ENCODE measurements at places on chromosomes 1 and 21.

GRCh38 chr1:64881281-64881680 lies 85.1 kb downstream of the JAK1 start:
- no peak for DNase-seq

GRCh38 chr1:208166340-208167138 lies 77.6 kb downstream of the PLXNA2 start:
- DNase-seq: no peak

DNA sequence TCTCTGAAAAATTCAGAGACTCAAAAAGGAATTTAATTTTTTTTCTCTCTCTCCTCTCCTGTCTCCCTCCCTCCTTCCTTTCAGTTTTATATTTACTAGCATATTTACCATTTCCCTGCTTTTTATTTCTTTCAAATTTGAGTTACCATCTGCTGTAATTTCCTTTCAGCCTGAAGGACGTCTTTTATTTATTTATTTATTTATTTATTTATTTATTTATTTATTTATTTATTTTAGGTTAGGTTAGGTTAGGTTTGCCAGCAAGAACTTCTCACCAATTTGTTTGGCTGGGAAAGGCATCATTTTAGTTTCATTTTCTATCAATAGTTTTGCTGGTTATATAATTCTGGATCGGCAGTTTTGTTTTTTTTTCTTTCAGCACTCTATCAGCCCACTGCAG lies 231.7 kb upstream of the ZRANB2 start:
- no peak for DNase-seq

DNA sequence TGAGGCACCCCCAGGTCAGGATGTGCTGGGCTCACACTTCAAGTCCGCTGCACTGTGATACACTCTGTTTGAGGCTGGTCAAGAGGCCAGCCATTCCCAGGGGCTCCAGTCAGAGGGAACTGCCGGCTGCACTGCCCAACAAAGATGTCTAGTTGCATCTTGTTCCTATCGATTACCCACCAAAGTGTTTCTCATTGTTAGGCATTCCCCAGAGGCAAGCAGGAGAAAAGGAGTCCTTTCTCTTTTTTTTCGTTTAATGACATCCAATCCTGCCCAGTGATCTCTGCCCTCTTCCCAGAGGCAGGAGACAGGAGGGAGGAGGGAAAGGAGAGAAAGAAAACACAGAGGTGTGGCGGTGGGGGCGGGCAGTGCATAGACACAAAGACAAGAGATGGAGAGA lies 150.4 kb downstream of the OMA1 start:
- DNase-seq: no peak

- DNase-seq: no peak
Measured at GRCh38 chr1:169795687-169796086, 980 bp upstream of the METTL18 start.

DNA sequence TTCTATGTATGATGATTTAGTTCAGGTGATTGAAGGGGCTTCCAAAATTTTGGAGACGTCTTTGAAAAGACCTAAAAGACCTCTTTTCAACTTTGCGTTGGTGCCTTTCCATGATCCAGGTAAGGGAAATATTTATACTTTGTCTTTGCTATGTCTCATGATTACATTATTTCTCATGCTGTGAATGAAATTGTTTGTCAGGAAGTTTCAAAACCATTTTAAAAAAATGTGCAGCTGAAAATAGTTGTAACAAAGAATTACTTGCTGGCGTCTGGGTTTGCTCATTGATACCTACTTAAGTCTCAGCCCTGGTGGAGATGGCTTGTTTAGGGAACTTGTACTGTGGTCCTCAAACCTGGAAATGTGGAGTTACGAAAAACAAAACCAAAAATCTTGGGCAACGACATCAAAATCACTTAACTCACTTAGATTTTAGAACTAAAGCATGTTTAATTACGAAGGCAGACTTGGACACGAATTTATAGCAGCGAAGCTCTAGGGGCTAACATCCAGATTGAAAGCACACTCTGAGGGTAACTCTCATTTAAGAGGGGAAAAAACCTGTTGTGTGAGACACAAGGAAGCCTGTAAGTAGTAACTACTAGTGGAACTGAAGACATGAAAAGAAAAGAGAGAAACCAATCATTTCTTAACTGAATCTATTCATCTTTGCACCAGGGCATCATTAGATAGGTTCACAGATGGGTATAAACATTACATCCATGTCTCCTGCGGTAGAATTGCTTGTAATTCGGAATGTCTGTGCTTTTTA lies 924 bp downstream of the HMCN1 start:
- no peak for DNase-seq

GRCh38 chr1:220751111-220751510 lies 3.0 kb downstream of the MTARC2 start:
- DNase-seq: no peak

DNA sequence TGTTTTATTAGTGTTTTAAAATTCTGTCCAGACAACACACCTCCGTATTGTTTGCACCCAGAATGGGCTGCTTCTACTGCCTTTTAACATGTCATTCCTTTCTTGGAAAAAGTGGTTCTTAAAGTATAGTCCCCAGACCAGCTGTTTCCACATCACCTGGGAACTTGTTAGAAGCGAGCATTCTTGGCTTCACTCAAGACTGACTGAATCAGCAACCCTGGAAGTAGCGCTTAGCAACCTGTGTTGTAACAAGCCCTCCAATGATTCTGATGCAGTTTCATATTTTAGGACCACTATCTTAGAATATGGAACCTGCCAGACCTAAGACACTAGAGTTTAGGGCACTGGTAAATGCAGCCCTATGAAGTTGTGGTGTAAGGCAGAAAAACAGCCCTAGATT lies 6.0 kb upstream of the PPIE start:
- DNase-seq: no peak

DNA sequence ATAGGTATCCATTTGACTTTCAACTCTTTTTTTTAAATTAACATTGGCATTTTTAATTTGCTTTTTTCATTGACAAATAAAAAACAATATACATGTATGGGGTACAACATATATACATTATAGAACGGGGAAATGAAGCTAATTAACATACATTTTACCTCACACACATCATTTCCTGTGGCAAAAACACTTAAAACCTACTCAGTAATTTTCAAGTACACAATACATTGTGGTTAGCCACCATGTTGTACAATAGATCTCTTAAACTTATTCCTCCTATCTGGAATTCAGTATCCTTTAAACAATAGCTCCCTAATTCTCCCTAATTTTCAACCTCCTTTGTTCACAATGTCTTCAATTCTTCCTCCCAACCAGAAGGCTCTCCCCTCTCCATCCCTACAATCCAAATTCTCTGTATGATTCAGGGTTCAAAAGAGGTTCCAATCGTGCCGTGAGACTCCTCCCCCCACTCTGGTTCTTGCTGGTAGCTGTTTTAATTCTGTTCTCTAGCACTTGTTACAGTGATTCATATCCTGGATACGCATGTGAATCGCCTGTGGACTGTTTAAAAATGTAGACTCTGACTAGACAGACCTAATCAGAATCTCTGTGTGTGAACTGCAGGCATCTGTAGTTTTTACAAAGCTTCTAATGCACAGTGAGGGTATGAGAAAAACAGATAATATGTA lies 87.6 kb upstream of the DUSP10 start:
- peak; percentile 70 for DNase-seq

DNA sequence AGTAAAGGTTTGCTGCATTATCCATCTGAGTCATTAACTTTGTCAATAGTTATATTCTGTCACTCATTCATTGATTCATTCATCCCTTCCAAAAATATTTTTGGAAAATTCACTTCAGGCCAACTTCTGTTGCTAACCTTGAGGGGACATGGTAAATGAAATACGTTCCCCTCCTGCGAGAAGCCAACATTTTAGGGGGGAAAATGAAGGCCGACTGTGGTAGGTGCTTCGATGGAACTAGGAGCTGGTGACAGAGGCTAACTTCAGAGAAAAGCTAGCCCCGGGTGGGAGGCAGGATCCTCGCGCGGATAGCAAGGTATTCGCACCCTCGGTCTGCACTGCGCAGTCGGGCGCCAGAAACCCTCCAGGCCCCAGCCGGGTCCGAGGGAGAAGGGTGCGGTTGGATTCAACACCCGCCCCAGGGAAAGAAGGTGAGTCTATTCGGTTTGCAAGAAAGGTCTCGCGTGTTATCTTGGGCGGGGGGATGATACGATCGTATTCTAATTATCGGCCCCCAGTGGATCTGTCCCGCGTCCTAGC lies 646 bp upstream of the RRP15 start:
- no peak for DNase-seq
